NCI-H1436 treated with DMSO at 0.1 percent for 48 hours (cell line): ENCODE measurements at places on chromosomes 3 and 15.

DNA sequence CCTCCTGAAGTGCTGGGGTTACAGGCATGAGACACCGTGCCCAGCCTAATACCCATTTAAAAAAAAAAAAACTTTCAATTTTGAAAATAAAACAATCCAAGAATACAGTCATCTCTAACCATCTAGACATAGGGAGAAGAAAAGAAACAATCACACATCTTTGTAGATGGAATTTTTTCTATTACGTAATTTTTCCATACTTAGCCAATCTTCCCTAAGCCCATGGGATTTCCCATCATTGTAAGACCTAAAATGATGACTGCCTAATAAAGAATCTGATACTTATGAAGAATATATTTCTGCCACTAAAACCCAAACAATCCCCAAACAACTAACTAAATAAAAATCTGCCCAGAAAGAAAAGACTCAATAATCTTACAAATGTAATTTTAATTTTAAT lies 88.7 kb downstream of the CBLB start:
- DNase-seq: no peak

DNA sequence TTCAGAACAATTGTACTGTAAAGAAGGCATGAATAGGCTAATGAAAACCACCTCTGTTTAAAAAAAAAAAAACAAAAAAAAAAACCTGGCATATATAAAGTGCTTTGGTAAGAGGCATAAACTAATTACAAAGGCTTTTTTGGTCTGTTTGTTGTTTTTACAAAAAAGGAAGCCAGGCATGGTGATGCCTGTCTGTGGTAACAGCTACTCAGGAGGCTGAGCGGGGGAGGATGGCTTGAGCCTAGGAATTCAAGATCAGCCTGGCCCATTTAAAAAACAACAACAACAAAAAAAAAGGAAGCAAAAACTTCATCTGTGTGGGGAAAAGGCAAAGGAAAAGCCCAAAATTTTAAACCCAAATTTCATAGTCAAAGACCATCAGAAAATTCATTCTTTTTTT lies 47.0 kb downstream of the OSBPL10 start:
- DNase-seq: no peak

DNA sequence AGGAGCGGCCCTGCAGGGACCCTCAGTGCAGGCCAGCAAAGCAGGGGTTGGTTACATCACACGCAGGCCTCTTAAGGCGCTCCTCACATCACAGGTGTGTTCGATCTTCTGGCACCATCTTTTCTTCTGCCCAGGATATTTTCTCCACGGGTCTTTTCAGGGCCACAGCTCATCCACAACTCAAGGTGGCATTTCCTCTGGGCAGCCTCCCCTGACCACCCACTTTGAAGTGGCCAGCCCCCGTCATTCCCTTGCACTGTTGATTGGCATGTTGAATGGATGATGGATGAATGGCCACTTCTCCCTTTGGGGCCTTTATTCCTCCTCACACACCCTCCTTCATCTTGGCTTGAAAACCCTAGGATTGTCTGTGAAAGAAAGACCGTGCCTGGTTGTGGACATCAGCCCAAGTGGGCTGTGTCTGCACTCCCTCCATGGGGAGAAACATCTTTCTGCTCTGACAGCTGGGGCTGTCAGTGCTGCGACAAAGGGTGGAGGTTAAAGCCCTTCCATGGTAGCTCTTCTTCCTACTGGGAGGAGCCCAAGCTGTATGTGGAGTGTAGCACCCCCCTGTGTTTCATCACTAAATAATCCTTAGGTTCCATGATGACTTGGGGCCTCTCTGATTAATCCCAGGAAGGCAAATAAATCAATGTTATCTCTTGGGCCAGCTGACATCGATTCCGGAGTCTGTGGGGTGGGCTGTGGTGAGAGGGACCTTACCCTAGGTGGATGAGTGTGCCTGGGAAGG lies 102.5 kb downstream of the EPHB1 start:
- DNase-seq: no peak

DNA sequence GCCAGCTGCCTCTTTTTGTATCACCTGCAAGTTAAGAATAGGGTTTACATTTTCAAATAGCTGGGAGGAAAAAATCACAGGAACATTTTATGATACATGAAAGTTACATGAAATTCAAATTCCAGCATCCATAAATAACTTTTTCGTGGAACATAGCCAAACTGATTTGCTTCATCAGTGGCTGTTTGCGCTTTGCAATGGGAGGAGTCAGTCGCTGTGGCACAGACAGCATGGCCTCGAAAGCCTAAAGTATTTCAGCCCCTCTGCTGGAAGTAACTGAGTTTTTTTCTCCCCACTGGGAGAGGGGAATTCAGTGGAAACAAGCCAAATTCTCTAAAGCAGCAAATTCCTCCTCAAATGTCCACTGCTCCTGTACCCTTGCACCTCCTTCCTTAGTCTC lies 271.9 kb downstream of the SUCLG2 start:
- DNase-seq: no peak

GRCh38 chr3:71310980-71311660 lies 272.4 kb downstream of the FOXP1 start:
- no peak for DNase-seq

GRCh38 chr3:65836047-65836446 lies 202.7 kb downstream of the MAGI1 start:
- DNase-seq: no peak

GRCh38 chr3:52144034-52144795 lies 10.0 kb downstream of the POC1A start:
- DNase-seq: no peak

DNA sequence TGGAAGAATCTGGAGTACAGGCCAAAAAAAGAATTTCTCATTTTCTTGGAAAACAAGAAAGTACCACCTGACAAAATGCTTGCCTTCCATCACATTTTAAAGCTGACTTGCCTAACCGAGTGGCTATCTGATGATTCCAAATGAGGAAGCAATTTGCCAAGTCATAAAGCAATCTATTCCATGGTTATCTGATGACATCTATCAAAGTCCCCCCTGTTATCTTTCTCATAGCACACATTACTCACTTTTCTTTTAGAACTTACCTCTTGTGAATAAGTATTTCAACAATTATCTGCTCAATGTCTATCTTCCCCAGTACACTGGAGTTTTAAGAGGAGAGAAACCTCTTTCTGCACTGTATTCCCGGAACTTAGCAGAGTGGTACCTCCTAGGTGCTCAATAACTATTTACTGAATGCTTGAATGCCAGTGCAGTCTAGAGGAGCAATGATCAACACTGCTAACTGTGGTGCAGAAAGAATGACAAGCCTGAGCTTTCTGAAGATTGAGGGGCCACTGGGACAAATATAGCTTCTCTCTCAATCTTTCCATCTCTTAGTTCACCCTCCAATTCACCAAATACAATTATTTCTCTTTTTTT lies 186.3 kb upstream of the ATP11B start:
- no peak for DNase-seq

DNA sequence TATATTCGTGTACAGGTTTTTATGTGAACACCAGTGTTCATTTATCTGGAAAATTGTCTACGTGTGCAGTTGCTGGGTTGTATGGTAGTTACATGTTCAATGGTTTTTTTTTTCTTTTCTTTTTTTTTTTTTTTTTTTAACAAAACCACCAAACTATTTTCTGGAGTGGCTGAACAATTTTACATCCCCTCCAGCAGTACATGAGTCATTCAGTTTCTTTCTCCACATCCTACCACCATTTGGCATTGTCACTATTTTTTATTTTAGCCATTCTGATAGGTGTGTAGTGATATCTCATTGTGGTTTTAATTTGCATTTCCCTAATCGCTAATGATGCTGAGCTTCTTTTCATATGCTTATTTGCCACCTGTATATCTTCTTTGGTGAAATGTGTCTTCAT lies 256.3 kb upstream of the EOMES start:
- no peak for DNase-seq

GRCh38 chr3:182364723-182365650 lies 428.3 kb upstream of the ATP11B start:
- DNase-seq: peak; percentile 99

DNA sequence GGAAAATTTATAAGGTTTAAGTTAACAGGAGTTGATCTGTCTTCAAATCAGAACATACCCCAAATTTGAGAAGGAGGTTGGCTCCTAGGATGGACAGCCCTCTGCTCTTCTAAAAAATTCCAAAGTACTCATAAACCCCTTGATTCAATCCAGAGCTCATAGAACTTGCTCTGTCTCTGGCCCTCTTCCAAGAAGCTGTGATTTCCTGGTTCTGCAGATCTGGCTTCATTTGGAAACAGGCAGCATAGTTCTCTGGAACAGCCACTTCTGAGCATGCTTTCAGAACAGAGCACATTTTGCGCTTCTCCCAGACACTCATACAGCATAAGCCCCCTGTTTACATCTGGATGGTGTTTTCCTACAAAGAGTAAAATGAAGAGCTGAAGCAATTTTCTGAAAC lies 96.7 kb downstream of the KBTBD8 start:
- DNase-seq: no peak

DNA sequence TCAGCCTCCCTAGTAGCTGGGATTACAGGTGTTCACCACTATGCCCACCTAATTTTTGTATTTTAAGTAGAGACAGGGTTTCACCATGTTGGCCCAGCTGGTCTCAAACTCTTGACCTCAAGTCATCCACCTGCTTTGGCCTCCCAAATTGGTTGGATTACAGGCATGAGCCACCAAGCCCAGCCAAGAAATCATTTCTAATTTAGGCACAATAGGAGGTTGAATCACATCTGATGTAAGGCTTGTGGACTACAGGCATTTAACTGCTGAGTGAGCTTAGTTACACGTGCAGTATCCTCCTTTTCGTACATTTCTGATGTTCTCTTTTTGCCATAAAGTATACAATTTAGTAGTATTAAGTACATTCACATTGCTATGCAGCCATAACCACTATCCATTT lies 31.1 kb upstream of the SETD2 start:
- no peak for DNase-seq

GRCh38 chr3:13136426-13136825 lies 63.2 kb upstream of the IQSEC1 start:
- no peak for DNase-seq

- no peak for DNase-seq
These were observed 1.1 kb upstream of the TPM1 start for GRCh38 chr15:63041402-63041973.

DNA sequence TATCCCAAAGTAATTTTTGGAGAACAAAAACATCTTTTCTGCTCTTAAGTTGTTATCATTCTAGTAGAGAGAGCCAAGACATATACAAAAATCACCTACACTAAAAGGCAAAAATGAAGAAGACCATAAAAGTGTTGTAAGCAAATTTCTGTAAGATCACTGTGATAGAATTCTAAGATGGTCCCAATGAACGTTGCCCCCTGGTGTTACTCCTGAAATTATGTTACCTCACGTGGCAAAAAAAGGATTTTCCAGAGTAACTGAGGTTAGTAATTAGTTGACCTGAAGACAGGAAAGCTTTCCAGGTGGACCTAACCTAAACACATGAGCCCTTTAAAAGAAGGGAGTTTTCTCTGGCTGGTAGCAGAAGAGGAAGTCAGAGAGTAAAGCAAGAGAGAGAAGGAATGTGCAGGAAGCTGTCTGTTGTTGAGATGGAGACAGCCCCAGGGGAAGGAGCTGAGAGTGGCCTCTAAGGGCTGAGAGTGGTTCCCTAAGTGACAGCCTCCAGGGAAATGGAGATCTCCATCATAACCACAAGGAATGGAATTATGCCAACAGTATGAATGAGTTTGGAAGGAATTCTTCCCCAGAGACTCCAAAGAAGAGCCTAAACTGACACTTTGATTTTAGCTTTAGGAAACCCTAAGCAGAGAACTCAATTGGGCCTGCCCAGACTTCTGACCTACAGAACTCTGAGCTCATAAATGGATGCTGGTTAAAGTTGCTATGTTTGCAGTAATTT lies 205.9 kb downstream of the CD47 start:
- no peak for DNase-seq

- DNase-seq: no peak
These were observed 730 bp upstream of the ZNF710 start for GRCh38 chr15:90000186-90001001.

GRCh38 chr3:160170409-160171370 lies 54.5 kb upstream of the C3orf80 start:
- no peak for DNase-seq

- DNase-seq: no peak
These were observed 129.4 kb downstream of the PLD1 start for GRCh38 chr3:171680726-171681411.

DNA sequence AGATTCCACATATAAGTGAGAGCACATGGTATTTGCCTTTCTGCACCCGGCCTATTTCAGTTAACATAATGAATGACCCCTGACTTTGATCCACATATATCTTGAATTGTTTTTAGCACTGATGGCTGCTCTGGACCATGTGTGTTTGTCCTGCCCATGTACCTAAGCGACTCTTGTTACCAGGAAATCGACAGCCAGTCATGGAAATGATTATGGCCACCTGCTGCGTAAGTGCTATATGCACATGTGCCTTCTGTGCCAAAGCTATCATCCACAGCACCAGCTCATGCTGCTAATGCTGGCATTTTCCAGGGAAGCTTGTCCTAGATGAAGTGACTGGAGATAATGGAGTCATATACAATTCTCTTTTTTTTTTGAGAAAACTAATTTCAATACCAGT lies 103.7 kb downstream of the PEX5L start:
- no peak for DNase-seq

DNA sequence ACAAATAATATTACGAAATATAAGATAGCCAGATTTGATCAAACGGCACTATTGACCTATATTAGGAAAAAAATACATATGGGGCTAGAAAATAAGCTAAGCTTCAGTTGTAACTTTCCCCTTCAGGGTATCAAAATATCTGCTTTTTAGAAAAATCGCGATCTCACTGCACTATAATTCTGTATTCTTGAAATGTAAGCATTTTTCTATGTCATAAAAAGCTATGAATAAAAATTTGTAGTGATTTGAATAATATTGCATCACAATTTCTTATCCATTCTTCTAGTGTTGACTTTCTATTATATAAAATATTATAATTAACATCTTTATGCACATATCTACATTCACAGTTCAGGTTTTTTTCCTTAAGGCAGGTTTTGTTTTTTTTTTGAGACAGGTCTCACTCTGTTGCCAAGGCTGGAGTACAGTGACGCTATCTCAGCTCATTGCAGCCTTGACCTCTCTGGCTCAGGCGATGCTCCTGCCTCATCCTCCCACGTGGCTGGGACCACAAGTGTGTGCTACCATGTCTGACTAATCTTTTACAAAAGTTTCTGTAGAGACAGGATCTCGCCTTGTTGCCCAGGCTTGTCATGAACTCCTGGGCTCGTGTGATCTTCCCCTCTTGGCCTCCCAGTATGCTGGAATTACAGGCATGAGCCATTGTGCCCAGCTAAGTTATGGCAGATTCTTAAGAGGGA lies 21.6 kb downstream of the EMC4 start:
- DNase-seq: no peak

- no peak for DNase-seq
These were observed 380.2 kb downstream of the ULK4 start for GRCh38 chr3:41581700-41582099.

- DNase-seq: no peak
These were observed 28.5 kb downstream of the SLCO2A1 start for GRCh38 chr3:134001251-134001650.

DNA sequence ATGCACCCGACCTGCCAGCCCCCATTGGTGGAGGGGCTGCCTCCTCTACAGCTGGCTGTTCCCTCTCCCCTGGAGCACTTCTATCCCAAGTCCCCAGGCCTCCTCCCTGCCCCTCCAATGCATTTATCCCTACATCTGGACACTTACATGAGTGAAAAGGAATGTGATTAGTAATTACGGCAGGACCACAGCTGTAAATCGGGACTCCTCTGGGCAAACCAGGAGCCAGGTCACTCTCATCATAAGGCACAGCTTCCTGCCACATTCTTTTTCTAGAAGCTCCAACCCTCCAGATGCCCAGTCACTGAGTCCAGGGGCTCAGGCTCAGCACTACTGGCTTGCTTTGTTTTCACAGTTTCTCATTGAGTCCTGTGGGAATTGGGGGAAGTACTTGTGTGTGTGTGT lies 54.3 kb downstream of the IL20RB start:
- DNase-seq: no peak

- no peak for DNase-seq
These were observed 1.8 kb upstream of the GPR15 start for GRCh38 chr3:98529856-98530459.
